Stimulated activated CD8-positive, alpha-beta memory T cell treated with anti-CD3 and anti-CD28 coated beads, Interleukin-4, amount 100 ng/mL, for 4 hours (primary cell): ENCODE measurements at places on chromosomes 3 and 15.
A peak's percentile ranks its signal among the peaks of the same experiment; 100 is the strongest.

GRCh38 chr3:195239121-195239520, 31.8 kb downstream of the XXYLT1 start:
- DNase-seq, result no peak

DNA sequence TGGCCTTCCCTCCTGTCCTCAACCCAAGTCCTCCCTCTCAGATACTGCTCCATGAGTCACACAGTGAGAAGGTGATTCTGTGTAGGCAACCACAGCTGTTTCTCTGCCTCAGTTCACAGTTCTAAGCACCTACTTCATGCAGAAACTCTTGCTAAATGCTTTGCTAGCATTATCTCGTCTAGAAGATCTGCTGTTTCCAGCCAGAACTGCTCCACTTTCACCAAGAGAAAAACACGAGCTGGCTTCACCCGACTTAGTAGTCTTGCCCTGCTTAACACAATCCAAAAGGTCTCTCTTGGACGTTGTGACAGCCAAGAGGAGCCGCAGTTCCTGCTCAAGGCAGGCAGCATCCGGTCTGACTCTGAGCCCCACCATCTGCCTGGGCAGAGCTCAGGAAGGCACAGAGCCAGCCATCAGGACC, 272.1 kb downstream of the UACA start:
- no peak for DNase-seq

DNA sequence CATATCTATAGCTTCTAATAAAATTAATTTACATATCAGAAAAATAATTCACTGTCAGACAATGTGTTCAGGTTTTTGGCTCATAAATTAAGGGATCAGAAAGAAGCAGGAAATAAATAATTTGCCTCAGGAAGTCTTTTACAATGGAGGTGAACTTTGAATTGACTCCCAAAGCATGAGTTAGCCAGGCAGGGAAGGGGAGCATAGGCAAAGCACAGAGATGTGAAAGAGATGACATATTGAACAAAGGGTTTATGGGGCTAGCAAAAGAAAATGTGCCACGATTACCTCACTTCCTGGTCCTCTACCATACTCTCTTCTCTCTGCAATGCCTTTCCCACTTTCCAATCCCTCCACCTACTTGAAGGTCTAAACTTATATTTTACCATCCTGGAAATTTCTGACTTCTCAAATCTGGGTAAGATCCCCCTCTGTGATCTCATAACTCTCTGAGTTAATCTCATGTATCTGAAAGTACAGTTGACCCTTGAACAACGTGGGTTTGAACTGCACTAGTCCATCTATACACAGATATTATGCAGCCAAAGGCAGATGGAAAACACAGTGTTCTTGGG, 4.1 kb upstream of the HEXA start:
- DNase-seq, result no peak

DNA sequence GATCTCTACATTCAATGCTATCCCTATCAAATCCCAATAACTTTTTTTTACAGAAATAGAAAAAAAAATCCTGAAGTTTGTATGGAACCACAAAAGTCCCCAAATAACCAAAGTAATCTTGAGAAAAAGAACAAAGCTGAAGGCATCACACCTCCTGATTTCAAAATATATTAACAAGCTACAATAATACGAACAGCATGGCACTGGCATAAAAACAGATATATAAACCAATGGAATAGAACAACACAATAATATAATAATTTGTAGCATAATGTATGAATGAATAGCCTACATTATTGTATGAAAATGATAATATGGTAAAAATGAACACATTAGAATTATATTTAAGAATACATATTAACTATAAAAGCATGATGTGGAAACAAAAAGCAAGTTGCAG, 76.7 kb upstream of the TMC3 start:
- no peak for DNase-seq

- DNase-seq, result no peak
These were observed 81.7 kb downstream of the BCHE start for GRCh38 chr3:165755571-165755970.

GRCh38 chr15:68435966-68436365, 4.0 kb upstream of the ITGA11 start:
- no peak for DNase-seq

DNA sequence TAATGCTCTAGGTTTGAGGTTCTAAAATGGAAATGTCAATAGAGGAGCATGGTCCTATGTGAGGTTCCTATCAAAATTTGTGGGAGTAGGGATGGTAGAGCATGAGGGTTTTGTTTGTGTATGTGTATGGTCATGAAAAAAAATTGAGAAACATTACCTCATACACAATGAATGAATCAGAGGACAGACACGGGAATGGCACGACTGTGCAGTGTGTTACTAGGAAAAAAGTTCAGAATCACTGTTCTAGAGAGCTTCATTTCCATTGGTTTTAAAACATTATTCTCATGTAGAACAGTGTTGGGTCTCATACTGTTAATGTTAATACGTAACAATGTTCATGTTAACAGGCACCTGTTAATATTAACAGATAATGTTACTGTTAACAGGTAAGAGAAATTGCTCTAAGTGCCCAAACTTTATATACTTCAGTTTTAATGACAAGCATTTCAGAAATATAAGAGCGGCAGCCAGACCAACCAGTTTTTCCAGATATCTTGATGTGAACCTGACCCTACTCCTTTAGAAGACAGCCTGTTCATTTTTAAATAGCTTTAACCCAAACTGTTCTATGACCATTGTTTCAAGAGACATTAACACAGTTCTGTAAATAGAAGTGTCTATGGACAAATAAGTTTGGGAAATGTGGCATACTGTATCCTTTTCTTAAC, 48.0 kb downstream of the SLC15A2 start:
- DNase-seq, result no peak

GRCh38 chr3:128112357-128112968, 11.1 kb downstream of the RUVBL1 start:
- no peak for DNase-seq

DNA sequence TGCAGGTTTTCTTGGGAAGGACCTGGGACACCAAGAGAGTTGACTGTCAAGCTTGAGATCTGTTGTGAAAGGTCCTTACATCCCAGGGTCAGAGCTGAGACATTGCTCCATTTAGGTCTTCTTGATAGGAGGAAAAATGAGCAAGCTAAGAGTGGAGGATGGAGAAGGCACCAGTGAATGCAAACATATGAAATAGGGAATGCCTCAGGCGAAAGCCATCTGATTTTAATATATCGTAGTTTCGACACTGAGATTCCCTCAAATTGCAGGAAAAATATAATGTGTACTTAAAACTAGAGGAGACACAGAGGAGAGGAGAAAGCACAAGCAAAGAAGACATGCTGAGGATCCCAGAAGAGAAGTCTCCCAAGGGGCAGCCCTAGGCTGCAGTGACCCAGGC, 85.5 kb downstream of the TM4SF4 start:
- DNase-seq, result no peak

GRCh38 chr3:5053021-5053831, 68.9 kb upstream of the ARL8B start:
- DNase-seq, result no peak

GRCh38 chr15:67097930-67098740, 32.7 kb downstream of the SMAD3 start:
- DNase-seq, result no peak

GRCh38 chr3:159482241-159482993, 506.2 kb upstream of the IL12A start:
- DNase-seq, result no peak

DNA sequence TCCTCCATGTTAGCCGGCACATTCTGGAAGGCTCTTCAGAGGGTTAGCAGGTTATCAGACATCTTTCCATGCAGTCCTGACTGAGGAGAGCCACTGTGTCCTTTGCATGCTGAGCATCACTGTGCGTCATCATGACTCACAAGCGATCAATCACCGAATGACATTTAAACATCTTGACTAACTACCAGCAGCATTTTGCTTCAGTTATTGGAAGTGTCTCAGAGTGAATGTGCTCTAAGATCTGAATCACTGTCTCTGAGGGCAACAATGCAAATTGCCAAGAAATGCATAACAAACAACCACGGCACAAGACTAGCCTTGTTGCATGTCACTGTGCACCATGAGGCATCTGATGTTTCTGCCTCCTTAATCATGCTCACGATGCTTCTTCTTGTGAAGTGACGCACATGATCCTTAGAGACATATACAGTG, 18.3 kb upstream of the ATP8B4 start:
- DNase-seq, result no peak

GRCh38 chr3:20125897-20126296, 60.1 kb downstream of the SGO1 start:
- DNase-seq, result no peak

- no peak for DNase-seq
These were observed 7.0 kb downstream of the SMAD3 start for GRCh38 chr15:67072442-67072841.

GRCh38 chr3:41972802-41973201, 10.9 kb upstream of the ULK4 start:
- DNase-seq, result no peak

- no peak for DNase-seq
These were observed 66.2 kb downstream of the ST3GAL6 start for GRCh38 chr3:98829246-98829832.

- no peak for DNase-seq
These were observed 32.4 kb downstream of the B3GALNT1 start for GRCh38 chr3:161072751-161073150.

DNA sequence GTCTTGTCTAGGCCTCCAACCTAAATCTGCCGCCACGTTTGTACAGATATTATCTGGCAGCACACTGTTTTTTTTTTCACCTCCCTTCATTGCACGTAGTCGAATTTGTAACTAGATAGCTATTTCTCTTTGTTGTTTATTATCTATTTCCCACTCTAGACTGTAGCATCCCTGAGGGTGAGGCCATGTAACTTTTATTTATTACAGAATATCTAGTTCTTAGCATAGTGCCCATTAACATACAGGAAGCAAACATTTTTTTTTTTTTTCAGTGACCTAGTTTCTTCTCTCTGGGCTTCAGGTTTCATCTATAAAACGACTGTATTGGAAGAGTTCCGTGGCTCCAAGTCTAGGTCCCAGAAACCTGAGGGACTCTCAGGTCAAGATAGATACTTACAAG, 354.3 kb downstream of the FGF12 start:
- DNase-seq, result no peak

DNA sequence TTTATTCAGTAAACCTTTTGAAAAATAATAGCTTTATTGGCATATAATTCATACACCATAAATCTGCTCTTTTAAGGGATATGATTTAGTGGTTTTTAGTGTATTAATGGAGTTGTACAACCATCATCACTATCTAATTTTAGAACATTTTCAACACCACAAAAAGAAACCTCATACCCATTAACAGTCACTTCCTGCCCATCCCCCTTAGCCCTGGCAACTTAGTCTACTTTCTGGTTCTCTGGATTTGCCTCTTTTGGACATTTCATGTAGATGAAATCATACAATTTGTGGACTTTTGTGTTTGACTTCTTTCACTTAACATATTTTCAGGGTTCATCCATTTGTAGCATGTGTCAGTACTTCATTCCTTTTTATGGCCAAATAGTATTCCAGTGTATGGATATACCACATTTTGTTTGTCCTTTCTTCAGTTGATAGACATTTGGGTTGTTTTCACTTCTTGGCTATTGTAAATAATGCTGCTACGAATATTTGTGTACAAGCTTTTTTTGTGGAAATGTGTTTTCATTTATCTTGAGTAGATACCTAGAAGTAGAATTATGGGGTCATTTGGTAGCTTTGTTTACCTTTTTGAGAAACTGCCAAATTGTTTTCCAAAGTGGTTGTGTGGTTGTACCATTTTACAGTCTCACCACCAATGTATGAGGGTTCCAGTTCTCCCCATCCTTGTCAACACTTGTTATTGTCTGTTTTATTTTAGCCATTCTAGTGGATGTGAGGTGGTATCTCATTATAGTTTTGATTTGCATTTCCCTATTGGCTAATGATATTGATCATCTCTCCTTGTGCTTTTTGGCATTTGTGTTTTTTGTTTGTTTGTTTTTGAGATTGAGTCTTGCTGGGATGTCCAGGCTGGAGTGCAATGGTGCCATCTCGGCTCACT, 45.8 kb downstream of the SMAD3 start:
- DNase-seq, result no peak

GRCh38 chr15:100856867-100857266, 22.8 kb upstream of the ALDH1A3 start:
- no peak for DNase-seq

GRCh38 chr3:152779653-152780052, 55.3 kb upstream of the P2RY1 start:
- no peak for DNase-seq

DNA sequence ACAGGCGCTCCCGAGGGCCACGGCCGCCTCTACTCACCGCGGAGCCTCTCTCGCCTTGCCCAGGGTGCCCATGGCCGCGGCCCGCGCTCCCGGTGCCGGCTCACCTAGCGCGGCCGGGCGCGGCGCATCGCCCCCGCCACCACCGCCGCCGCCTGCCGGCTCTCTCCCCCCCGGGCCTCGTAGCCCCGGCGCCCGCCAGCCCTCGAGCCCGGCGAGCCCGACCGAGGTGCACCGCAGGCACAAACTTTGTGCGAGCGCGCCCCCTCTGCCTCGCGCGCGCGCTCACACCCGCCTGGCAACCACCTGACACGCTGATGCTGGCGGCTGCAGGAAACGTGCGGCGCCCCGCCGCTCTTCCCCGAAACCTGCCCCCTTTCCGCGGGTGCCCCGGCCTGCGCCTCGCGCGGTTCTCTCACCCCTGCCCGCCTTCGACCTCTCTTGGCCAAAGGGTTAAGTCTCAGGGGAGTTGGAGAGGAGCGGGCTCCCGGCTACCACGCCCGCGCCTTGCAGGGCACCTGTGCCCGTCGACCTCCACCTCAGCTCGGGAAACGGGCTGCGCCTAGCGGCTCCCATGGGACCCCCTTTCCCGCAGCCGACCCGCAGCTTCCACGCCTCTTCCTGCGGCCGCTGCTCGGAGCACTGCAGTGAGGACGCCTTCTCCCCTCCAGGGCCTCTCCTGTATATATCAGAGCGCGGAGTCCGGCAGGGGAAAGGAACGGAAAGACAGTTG, at the start of gene RASGRP1:
Gene RASGRP1 (minus strand): TSS at position 258 of the 730 bp plus-strand sequence. CDS start 186 bp downstream, at position 72.
- DNase-seq, result peak; percentile 75

DNA sequence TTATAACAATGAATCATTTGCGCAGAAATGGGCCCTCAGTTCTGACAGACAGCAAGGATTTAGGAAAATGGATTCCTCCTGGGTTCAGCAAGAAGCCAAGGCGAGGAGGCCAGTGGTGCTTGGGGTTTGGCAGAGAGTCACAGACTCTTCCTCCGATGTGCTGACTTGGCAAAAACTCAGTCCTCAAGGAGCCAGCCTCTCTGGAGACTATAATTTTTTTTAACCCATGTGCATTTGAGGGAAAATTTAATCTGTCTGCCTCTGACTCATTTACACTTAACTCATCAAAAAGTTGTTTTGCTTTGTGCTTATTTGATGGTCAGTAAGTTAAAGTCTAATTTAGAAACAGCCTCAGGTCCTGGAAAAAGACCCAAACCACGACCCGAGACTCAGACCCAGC, 34.2 kb upstream of the SLC24A5 start:
- DNase-seq, result no peak
